ENCODE measurements at places on chromosomes 3 and 15. TPM values are rescaled to one million over a fixed set of nuclear protein-coding genes. Genes with fewer than 3 reads are reported as not detected.

GRCh38 chr15:65329288-65329983 lies 25.0 kb downstream of the RNU5B-1 start:
- DNase-seq, result no peak
- H3K4me1 ChIP-seq, result no peaks in the 10 kb centered on the region
- H3K4me3 ChIP-seq, result no peak overlapping the region
- H3K27me3 ChIP-seq, result no peaks in the 10 kb centered on the region
- H3K27ac ChIP-seq, result no peak overlapping the region

DNA sequence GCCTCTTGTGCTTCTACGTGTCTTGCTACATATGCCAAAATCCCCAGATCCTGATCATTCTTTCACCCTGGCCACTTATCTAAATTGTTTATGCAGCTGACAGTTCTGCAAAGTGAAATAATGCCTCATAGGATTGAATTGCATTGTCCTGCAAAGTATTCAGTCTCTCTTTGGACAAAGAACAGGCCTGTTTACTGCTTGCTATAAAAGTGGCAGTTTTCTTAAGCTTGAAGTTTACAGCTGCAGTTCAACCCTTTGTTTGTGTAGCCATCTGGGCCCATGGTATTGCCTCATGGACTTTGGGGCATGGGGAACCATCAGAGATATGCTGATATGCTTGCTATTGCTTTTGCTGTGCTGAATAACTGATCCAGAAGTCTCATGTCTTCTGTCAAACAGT lies 523.2 kb downstream of the OTOL1 start:
- DNase-seq, result no peak
- H3K36me3 ChIP-seq, result no peaks in the 10 kb centered on the region
- H3K27me3 ChIP-seq, result no peaks in the 10 kb centered on the region
- no peaks in the 10 kb centered on the region for H3K4me1 ChIP-seq
- H3K27ac ChIP-seq, result no peak overlapping the region

- no peaks in the 10 kb centered on the region for H3K36me3 ChIP-seq
- H3K4me3 ChIP-seq, result no peak overlapping the region
- no peaks in the 10 kb centered on the region for H3K4me1 ChIP-seq
- no peaks in the 10 kb centered on the region for H3K27me3 ChIP-seq
- H3K27ac ChIP-seq, result no peak overlapping the region
Observed at GRCh38 chr3:165503825-165504224, 307.6 kb upstream of the SLITRK3 start.

DOCK3 gene
- 2.7 TPM for total RNA-seq

- DNase-seq, result no peak
- no peaks in the 10 kb centered on the region for H3K27me3 ChIP-seq
- no peak overlapping the region for H3K4me3 ChIP-seq
- no peak overlapping the region for H3K27ac ChIP-seq
- no peaks in the 10 kb centered on the region for H3K36me3 ChIP-seq
Observed at GRCh38 chr3:169041677-169042171, 621.8 kb downstream of the MECOM start.

DNA sequence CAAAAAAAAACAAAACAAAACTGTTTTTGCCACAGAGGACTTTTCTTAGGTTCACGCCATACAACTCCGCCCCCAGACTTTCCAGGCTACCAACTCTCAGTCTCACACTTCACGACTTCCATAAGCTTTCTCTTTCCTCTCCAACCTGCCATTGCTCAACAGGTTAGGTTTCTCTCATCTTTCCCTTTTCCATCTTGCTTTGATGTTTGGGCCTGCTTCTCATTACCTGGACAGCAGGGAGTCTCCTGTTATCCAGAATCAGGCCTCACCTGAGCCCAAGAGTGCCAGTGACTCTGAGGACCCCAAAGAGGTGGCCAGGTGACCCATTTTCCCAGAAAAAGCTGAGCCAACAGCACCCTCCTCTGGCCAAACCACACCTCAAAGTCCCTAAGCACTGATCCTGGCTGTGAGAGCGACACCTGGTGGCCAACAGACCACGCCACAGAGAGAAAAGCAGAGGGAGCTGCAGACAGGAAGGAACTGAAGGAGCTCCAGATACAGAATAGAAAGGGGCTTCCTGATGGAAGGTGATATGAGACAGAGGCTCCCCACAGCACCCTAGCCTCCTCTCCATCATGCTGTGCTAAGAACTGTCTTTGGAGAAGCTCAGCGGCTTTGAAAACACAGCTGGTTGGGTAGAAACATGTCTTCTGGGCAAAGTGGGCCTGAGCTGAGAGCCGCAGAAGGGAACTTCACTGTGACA lies 4.0 kb downstream of the CCDC51 start:
- peaks cover 17% of the 10 kb centered on the region for H3K4me1 ChIP-seq
- no peaks in the 10 kb centered on the region for H3K27me3 ChIP-seq
- H3K27ac ChIP-seq, result peak overlapping the region; percentile 70
- peak; percentile 90 for DNase-seq

DNA sequence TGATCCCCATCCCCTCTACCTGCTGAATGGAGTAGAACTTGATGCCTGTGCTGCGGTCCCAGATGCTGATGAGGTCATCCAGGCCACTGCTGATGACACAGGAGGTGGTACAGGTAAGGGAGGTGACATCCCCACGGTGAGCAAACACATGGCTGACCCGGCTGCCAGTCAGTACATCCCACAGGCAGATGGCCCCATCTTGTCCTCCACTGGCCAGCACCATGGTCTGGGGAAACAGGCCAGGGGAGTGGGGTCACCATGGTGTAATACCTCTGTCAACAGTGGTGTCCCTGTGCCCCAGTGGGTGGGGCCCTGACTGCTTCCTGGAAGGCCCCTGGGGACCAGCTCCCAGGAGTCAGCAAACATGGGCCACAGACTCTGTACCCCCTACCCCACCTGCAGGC lies 33.3 kb downstream of the PTPN23 start:
- peaks cover 81% of the 10 kb centered on the region for H3K36me3 ChIP-seq
- no peaks in the 10 kb centered on the region for H3K27me3 ChIP-seq
- H3K27ac ChIP-seq, result no peak overlapping the region
- no peak for DNase-seq
- no peak overlapping the region for H3K4me3 ChIP-seq
- no peaks in the 10 kb centered on the region for H3K4me1 ChIP-seq

CHL1 gene
- 16.0 TPM for total RNA-seq

- H3K36me3 ChIP-seq, result no peaks in the 10 kb centered on the region
- peak; percentile 66 for DNase-seq
- no peaks in the 10 kb centered on the region for H3K27me3 ChIP-seq
- H3K27ac ChIP-seq, result peak overlapping the region; percentile 77
- H3K4me1 ChIP-seq, result peaks cover 73% of the 10 kb centered on the region
- no peak overlapping the region for H3K4me3 ChIP-seq
Observed at GRCh38 chr3:125146626-125147490, 65.7 kb downstream of the SLC12A8 start.

PDIA3 gene
- total RNA-seq, result 382 TPM

GRCh38 chr15:49843725-49844124 lies 222.9 kb downstream of the DTWD1 start:
- no peak overlapping the region for H3K4me3 ChIP-seq
- no peaks in the 10 kb centered on the region for H3K27me3 ChIP-seq

DNA sequence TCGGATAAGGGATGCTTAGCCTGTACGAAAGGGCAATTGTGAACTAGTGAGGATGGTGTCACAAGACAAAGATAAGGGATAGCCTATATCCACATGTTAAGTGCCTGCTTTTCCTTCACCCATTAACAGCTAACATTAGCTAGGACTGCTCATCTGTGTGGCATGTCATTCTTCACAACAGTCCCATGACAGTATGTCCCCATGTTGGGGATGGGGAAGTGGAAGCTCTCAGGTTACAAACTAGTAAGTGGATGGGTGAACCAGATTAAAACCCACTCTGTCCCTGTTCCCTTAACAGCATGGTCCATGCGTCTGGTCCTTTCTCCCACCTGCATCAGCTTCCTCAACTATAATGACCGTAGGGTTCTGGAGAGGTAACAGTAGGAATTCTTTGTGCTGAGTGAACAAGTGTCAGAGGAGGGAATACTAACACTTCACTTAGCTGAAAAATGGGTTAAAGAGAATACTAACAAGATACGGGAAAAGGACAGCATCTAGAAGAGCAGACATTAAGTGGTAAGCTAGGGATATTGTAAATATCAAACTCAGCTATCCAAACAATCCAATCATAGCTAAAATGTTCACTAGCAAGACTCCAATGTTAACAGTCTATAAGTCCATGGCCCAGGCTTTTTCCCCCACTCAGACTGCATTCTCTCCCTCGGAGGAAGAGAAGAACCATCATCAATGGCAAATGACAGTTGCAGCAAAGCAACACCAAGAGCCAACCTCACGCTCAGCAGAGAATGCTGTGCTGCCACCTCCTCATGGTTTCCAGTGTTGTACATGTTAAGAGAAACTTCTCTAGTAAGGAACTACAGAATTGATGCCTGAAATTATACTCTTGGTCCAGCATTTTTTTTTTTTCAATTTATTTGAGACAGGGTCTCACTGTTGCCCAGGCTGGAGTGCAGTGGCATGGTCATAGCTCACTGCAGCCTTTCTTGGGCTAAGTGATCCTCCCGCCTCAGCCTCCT lies 5.0 kb downstream of the RPLP1 start:
- H3K27me3 ChIP-seq, result no peaks in the 10 kb centered on the region
- H3K36me3 ChIP-seq, result peaks cover 35% of the 10 kb centered on the region
- no peak overlapping the region for H3K27ac ChIP-seq
- H3K4me1 ChIP-seq, result peaks cover 31% of the 10 kb centered on the region
- no peak for DNase-seq

STRIT1 gene
- not detected for total RNA-seq

Measured in upper lobe of right lung (tissue), 1 donor.